Hippocampal formation (tissue), 2 donors: ENCODE measurements at places on chromosomes 6 and 20.

DNA sequence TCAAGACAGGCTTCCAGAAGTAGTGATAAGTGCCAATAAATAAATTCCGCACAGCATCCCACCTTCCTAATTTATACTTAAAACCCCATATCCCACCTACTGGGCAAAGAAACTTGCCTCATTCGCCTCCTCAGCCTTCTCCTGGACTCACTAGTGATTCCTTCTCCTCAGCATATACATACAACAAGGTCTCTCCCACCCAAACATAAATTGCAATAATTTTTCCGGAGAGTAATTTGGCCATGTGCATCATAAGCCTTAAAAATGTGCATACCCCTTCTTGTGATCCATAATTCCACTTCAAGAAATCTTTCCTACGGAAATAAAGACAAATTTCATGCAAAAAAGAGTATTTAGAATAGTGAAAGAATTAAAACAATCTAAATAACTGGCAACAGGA is 26.8 kb downstream of the RANBP9 start:
- DNase-seq, result no peak

DNA sequence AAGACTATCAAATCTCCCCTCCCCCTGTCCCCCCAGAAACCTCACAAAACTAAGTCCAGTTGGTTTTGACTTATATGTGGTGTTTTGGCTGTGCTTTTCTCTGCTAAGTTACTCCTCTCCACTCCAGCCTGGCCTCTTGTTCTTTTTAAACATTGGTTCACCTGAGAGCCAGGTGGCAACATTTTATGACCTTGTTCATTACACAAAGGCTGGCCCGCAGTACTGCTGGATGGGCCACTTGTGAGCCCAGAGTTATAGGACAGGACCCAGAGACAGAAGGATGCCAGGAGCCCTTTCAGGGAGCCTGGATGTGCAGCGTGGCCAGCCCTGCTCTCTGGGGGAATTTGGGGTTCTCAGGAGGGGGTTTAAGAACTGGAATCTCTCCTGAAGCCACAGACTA is 90.0 kb downstream of the RAMACL start:
- no peak for DNase-seq

DNA sequence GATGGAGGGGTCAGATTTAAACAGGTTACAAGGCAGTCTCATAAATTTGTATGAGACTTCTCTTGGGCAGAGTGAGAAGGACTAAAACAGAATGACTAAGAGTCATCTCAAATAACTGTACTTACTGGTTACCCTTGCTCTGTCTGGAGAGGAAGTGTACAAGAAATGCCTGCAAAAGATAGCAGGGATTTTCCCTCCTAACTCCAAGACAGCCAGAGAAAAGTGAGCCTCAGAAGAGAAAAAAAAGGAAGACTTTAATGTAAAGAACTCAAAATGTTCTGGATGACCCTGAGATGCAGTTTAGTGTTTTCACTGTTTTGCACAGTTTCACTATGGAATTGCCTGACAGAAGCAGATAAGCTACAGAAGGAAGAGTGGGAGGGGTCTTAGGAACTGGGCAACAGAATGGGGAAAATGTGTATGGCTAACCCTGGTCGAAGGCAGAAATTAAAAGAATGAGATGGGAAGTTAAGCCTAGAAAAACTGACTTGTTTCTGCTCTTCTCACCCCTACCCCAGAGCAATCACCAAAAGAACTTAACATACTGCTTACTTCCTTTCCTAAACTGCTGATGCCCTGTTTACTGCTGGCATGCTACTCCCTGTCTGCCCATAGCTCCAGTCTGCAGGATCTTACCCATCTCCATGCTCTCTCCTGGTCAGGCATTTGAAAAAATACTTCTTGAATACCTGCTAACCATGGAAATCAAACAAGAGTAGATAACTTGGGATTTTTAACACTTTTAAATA is 98.1 kb upstream of the MARCKS start:
- no peak for DNase-seq

- DNase-seq, result no peak
Observed at GRCh38 chr6:23184351-23184750, 615.0 kb downstream of the HDGFL1 start.

DNA sequence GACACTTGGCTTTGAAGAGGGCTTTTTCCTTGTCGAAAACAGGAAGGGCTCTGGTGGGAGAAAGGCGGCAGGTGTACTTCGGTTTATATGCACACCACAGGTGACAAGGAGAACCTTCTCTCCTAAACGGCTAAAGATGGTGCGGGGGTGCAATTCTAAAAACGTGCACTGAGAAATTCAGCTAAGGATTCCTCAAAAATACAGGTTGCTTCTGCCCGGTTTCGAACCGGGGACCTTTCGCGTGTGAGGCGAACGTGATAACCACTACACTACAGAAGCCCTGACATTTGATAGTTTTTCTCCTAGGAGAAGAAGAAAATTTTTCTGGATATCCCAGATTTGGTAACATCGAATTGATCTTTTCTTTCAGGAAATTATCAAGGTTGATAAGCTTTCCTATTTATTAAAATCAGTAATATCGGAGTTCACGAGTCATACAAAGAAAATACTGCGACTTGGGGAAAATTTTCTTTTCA is 32.0 kb downstream of the POM121L2 start:
- DNase-seq, result no peak

DNA sequence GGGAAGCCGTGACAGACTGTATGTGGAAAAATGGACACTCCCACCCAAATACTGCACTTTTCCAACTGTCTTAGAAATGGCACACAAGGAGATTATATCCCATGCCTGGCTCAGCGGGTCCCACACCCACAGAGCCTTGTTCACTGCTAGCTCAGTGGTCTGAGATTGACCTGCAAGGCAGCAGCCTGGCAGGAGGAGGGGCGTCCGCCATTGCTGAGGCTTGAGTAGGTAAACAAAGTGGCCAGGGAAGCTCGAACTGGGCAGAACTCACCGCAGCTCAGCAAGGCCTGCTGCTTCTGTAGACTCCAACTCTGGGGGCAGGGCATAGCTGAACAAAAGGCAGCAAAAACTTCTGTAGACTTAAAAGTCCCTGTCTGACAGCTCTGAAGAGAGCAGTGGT is 11.4 kb upstream of the RNF146 start:
- DNase-seq, result no peak

DNA sequence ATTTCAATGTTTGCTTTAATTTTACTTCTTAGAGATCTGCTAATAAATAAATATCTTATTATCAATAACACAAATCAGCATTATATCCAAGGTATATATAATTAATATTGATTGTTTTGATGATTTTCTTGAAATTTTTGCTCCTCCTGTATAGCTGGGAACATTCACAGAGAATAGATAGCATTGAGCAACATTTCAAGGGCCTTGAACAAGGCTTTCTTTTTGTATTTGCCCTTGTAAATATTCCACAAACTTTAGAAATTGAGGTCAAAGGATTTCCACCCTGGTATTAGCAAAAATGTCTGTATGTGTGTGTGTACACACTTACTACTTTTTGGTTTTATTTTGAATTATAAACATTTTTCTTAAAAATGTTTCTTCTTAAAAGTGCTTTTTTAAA is 205.6 kb downstream of the EYA4 start:
- no peak for DNase-seq

DNA sequence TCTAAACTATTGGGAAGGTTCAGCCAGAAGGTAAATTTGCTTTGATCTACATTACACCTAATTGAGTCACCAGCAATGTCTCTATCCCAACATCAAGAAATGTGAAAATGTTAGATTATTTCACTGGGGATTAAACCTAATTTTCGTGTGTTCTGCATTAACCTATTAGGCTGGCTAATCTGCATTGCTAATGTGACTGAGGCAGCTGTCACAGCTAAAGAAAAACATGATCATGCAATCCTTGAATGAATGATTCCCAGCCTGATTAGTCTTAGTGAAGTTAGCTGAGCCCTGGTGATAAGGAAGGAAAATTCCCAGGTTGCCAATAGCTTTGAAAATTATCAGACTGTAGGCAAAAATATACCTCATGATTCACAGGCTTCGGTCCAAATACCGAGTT is 135.3 kb downstream of the LINC00237 start:
- no peak for DNase-seq

DNA sequence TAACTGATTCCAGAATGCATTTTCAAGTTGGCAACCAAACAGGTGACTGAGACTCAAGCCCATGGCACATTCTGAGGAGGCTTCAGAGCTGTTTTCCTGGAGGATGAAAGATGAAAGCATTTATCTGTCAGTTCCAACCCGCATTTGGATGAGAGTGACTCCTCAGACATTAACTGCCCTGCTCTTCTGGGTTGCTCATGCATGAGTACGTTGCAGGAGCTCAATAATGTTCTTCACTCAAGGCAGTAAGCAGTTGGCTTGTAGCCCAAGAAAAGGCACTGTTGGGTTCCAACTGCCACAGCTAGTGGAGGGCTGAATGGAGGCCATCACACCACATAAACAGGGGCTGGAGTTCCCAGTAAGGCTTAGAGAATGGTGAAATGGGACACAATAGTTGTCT is 155.3 kb downstream of the FUT9 start:
- DNase-seq, result no peak

DNA sequence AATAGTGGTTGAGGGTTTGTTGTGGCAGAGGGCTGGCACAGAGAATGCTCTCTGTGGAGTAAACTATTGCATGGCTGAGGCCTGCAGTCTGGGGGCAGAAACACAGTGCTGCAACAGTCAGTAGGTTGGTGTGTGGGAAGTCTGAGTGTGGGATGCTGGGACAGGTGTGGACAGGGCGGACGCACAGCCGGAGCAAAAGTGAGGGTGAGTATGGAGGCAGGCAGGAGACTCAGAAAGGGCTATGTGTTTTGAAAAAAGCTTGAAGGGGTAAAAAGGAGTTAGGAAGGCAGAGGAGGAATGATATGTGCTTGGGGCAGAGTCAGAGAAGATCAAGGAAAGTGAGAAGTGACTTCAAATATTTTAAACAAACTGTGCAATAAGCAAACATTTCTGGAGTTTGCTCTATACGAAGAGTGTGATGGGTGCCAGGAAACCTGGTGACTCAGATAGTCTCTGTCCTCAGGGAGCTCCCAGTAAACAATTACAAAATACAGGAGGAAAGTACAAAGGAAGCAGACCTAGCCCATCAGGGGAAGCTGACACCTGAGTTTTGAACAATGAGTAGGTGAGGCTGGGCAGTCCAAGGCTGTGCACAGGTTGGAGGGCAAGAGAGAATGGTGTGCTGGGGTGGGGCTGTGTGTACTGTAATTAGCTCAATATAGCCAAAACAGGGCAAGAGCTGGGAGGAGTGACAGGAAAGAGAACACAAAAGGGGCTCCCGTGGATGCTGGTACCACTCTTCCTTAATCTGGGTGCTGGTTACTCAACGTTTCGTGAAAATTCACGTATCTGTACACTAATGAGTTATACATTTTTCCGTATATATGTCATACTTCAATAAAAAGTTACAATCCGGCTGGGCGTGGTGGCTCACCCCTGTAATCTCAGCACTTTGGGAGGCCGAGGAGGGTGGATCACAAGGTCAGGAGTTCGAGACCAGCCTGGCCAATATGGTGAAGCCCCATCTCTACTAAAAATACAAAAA is 55.2 kb downstream of the PIGU start:
- DNase-seq, result no peak

- DNase-seq, result no peak
Observed at GRCh38 chr6:133632906-133633305, 256.0 kb upstream of the TCF21 start.

DNA sequence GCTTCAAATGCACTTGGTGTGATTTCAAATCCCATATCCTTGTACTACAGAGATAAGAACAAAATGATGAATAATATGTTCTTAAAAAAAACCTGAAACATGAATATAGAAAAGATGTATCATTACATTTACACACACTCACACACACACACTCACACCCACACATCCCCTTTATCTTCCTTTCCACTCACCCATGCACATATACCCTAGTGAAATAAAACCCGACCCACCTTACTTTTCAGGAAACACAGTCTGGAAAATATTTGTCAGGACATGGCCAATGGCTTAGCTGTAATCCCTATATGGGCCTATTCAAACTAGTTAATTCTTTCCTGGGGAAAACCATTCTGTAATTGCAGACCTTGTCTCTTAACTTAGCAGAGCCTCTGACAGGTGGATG is 60.8 kb upstream of the EDN1 start:
- DNase-seq, result no peak

- DNase-seq, result no peak
Observed at GRCh38 chr20:53883098-53883911, 187.1 kb downstream of the BCAS1 start.

GRCh38 chr6:30705620-30706019 is 11.5 kb downstream of the MDC1 start:
- DNase-seq, result no peak

- no peak for DNase-seq
Observed at GRCh38 chr6:37625591-37626374, 71.9 kb downstream of the MDGA1 start.

- DNase-seq, result no peak
Observed at GRCh38 chr6:122361314-122361979, 38.0 kb upstream of the HSF2 start.

GRCh38 chr6:95866732-95867131 is 149.0 kb upstream of the FUT9 start:
- no peak for DNase-seq

DNA sequence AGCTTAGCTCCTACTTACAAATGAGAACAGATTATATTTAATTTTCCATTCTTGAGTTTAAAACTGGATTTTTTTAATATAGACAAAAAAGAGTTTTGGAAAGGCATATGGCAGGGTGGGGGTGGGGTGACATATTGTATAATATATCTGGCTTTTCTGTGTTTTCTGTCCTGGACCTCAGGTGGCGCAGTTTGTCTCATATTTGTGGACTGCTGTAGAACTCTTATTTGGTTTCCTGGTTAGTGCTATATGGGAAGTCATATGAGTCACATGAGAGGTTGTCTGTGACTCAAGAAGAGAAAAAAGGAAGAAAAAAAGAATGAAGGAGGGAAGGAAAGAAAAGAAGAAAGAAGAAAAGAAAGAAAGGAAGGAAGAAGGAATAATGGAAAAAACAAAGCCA is 131.8 kb downstream of the CLVS2 start:
- DNase-seq, result no peak

GRCh38 chr20:38630727-38631126 is 29.1 kb downstream of the ARHGAP40 start:
- DNase-seq, result no peak

DNA sequence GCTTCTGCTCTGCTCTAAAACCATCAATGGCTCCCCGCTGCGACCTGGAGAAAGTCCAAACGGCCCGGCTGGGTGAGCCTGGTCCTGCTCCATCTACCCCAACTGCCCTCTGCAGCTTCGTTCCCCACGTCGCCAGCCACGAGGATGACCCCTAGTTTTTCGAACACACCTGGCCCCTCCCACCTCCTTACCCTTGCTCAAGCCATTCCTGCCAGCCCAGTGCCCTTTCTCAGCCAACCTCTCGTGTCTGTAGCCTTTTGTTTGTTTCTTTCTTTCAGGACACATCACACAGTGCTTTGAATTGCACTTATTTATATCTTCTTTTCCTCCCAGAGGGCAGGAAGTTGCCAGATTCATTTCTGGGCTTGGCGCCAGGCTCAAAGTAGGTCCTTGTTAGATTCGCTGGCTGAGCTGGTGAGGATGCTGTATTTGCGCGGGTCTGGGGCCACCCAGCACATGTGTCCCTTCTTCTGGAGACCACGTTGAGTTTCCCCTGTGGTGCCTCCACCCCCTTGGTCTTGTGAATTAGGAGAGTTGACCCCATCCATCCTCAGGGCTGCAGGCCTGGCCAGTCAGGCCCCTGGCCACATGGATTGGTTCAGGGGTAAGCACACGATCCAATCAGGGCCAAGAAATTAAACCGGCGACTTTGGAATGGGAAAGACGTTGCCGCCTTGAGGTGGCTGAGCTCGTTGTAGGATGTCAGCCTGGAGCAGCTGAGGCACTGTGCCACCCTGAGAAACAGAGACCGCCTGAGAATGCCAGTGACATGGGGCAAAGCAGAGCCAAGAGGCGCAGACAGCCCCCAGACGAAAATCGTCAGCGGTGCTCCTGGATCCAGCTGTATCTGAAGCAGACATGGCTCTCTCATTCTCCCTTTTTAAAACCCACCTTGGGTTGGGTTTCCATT is 156.0 kb downstream of the CEBPB start:
- peak; percentile 71 for DNase-seq
